ENCODE measurements at places on chromosomes 2 and 18. TPM values are rescaled to one million over a fixed set of nuclear protein-coding genes. Genes with fewer than 3 reads are reported as not detected.

MAP3K20 gene
- total RNA-seq, result 31.7 TPM

SLC14A1 gene
- total RNA-seq, result not detected

FLACC1 gene
- 0.56 TPM for total RNA-seq

SMARCAL1 gene
- total RNA-seq, result 13.2 TPM

ABCB11 gene
- 0.74 TPM for total RNA-seq

SP9 gene
- not detected for total RNA-seq

FSHR gene
- not detected for total RNA-seq

EVA1A gene
- total RNA-seq, result 149 TPM

IL1F10 gene
- not detected for total RNA-seq

SLC4A5 gene
- 0.04 TPM for total RNA-seq

CNTNAP5 gene
- total RNA-seq, result not detected

GKN1 gene
- not detected for total RNA-seq

ARL5A gene
- 63.0 TPM for total RNA-seq

SH3BP4 gene
- 56.5 TPM for total RNA-seq

OSBPL1A gene
- total RNA-seq, result 8.6 TPM

MOCOS gene
- total RNA-seq, result 1.3 TPM

RMND5A gene
- total RNA-seq, result 61.4 TPM
